NAMALWA (cell line): ENCODE measurements at places on chromosomes 4 and X.

- no peak for DNase-seq
These were observed 13.9 kb upstream of the HEPH start for GRCh38 chrX:66150163-66150562.

DNA sequence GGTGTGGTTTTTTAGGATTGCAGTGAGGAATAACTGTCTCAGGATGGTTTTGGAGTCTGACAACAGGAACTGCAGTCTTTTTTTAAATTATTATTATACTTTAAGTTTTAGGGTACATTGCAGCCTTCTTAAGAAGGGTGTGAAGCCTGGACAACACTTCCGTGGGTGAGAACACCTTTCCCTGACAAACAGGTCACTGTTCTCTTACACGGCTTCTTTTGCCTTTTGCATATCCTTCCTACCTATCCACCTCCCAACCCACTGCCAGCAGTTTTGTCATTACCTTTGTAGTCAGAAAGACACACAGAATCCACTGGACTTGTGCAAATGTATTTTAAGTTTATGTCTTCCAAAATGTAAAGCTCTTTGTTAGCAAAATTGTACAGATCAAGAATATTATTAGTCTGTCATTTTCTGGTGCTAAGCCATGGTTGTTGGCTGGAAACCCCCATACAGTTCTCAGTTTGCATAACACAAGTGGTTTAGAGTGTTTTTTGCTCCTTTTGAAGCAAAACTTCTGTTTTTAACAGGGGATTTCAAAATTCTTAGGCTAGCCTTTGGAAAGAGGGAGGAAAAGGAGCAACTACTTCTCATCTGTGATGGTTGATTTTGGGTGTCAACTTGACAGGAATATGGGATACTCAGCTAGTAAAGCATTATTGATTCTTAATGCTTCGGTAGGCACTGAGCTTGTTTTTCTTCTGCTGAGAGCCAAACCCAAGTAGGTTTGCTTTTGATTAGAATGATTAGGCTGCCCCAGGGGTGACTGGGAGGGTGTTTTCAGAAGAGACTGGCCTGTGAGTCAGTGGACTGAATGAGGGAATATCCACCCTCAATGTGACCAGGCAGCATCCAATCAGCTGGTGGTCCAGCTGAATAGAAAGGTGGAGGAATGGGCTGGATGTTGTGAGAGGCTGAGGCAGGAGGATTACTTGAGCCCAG, 29.4 kb upstream of the KLHL2 start:
- DNase-seq: no peak

DNA sequence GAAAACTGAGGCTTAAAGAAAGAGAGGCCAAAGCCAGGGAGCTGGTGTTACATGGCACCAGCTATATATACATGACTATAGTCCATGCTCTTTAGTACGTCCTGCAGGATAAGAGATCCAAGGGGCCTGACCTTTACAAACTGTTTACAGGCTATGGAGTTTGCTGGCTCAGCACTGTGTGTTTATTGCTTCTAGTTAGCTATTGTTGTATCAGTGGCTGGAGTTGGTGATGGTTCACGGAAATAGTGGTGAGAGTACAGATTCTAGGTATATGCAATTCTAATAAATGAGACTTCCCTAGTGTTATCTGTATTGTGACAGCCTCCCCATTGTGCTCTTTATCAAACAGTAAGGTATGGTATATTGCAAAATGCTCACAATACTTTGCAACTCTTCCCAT, 46.5 kb downstream of the REPS2 start:
- no peak for DNase-seq

- DNase-seq: no peak
These were observed 43.1 kb upstream of the ZCCHC12 start for GRCh38 chrX:118780509-118780908.

GRCh38 chrX:141638550-141638949, 49.0 kb downstream of the SPANXA2 start:
- DNase-seq: no peak

DNA sequence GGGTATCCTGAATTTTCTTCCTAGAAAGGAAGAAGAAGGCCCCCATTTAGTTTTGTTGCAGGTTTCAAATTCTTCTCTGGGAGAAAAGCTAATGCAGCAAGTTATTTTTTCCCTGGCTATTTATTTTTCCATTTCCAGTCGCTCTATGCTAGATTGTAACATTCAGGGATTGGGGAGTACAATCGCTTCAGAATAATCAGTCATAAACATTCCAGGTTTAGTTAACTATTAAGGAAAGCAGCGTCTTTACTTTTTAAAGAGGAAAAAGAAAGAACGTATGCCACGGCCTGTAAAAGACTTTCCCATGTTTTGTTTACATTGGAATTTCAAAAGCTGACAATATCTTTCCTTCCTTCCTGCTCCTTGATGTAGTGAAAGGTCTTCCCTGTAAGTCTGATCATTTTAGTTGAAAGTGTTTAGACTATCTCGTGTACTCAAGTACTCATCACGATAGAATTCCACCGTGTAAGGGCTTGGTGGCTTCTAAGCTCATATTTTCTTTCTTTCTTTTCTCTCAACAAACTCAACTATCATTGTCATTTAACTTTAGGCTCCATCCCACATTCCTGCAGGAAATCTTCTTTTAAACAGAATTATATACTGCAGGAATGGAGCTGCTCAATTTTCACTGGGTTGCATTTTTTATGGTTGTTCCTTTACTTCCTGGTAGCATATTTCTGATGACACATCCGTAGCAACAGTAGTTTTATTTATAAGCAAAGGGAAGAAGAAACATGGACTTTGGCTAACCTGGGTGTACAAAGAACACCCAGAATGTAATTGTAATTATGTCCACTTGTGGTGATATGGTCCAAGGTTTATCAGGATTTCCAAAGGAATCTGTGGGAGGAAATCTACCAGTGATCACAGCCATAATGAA, 213.1 kb upstream of the FAT1 start:
- no peak for DNase-seq

DNA sequence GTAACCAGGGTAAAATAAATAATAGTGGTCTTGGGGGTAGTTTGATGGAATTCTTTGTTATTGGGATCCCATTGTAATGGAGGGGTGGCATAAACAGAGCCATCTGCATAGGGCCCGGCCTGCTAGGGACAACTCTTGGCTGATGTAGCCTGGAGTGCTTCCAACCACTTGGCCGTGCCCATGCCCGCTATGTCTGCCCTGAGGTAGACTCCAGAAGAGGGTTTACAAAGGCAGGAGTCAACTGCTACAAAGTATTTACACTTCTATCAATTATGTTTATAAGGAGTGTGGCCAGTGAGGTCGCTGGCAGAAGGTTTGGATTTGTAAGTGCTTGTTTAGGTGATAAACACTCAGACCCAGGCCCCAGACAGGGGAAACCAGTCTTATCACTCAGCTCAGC, 8.1 kb downstream of the RASL11B start:
- DNase-seq: no peak

- DNase-seq: no peak
These were observed 200.3 kb downstream of the ANTXR2 start for GRCh38 chr4:79872738-79873137.

DNA sequence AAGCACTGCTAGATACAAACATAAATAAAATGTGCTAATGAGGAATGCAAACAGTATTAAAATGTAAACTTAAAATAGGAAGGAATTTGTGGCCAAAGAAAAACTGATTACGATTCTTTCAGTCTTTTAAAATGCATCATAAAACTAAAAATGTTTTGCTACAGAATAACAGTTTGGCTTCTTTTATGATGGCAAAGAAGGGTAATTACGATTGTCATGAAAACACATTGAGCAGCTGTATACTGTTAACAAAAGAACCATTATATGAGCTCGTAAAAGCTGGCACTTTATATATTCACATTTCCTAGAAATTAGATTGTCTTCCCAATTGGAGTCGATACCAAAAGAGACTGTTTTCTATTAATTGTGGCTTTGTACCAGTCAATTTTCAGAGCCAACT, 290.4 kb downstream of the NR3C2 start:
- no peak for DNase-seq

- DNase-seq: no peak
These were observed 242.4 kb downstream of the BMPR1B start for GRCh38 chr4:95000076-95000648.

- no peak for DNase-seq
These were observed 90.6 kb downstream of the FHDC1 start for GRCh38 chr4:153026591-153027346.

GRCh38 chr4:145216535-145216934, 36.1 kb upstream of the OTUD4 start:
- DNase-seq: peak; percentile 77

- DNase-seq: no peak
These were observed 25.1 kb upstream of the ANK2 start for GRCh38 chr4:113024388-113024787.

DNA sequence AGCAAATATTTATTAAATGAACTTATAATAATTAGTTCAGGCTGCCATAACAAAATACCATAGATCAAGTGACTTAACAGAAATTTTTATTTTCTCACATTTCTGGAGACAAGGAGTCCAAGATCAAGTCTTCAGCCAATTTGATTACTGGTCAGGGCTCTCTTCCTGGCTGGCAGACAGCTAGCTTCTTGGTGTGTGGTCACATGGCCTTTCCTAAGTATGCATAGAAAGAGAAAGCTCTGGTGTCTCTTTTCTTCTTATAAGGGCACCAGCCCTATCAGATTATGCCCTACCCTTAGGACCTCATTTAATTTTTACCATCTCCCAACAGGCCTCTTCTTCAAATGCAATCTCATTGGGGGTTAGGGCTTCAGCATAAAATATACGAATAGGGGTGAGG, 438.5 kb upstream of the INTU start:
- no peak for DNase-seq

DNA sequence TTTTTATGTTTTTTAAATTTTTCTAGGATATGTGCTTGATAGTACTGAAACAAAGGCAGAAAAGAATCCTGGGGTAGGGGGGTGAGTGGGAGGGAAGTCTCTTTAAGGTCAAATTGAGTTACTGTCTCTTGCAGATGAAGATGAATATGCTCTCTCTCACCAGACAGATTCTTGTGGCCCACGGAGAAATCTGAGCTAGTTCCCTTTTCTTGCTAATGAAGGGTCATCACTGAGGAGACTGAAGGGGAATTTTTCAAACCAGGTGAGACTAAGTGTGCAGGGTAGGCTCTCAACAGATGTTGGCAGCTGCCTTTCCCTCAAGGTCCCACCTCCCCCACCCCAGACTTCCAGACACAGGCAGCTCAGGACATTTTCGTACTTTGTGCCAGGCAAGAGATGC, 21.5 kb downstream of the FAM9C start:
- DNase-seq: no peak

GRCh38 chrX:104315555-104315954, 60.8 kb upstream of the ESX1 start:
- no peak for DNase-seq

DNA sequence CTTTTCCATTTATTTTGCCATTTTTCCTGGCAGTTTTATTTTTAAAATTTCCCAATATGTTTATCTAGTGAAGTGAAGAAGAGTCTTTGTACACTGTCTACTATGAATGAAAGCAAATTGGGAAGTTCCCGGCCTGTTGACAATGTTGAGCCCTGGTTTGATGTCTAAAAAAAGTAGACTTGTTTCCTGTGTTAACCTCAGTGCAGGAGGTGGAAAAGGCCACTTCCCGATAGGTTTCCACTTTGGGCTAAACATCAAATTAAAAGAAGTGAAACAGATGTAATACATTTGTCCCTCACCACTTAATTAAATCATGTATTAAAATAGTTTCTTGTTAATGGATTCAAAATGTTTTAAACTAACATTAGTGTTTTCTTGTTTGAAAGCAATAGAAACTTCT, 30.0 kb downstream of the BBS12 start:
- peak; percentile 5 for DNase-seq

- DNase-seq: no peak
These were observed 144.4 kb downstream of the ATG4A start for GRCh38 chrX:108235986-108236385.

DNA sequence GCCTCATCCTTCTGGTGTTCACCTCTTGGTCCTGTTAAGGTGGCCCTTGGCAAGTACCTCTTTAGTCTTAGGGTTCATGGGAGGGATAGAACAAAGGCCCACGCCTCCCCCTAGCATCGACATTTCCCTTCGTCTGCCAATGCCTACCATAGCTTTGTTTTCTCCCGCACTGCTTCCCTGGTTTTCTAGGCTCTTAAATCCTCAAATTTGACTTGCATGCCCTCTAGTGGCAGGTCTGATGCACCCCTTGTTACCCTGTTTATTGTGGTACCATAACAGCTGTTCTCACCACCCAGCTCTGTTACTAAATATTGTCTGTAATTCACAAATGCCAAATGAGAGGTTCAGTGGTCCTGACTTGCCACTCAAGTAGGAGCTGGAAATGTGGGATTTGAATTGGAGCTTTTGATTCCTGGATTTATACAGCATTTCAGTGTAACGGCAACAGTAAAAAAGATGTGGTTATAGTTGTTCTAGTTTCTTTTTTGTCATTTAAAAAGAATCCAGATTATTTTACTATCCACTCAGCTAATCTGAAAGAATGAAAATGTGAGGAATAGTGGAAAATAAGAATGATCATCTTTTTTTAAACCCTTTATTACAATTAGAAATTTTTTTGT, 100.1 kb downstream of the REPS2 start:
- peak; percentile 70 for DNase-seq

GRCh38 chr4:13703096-13703495, 75.6 kb upstream of the BOD1L1 start:
- DNase-seq: no peak

- peak; percentile 68 for DNase-seq
These were observed 20.7 kb downstream of the TAPT1 start for GRCh38 chr4:16205298-16206164.

- no peak for DNase-seq
These were observed 4.8 kb upstream of the NKAP start for GRCh38 chrX:119948381-119948780.

- DNase-seq: no peak
These were observed 48.7 kb upstream of the STX18 start for GRCh38 chr4:4590546-4590945.

- DNase-seq: no peak
These were observed 146.6 kb downstream of the AMELX start for GRCh38 chrX:11439846-11440245.

- no peak for DNase-seq
These were observed 31.5 kb downstream of the SEC24B start for GRCh38 chr4:109465069-109465468.
